ENCODE measurements at places on chromosomes 1 and 21. TPM values are rescaled to one million over a fixed set of nuclear protein-coding genes. Genes with fewer than 3 reads are reported as not detected.

GRCh38 chr1:92273039-92273438 lies 25.7 kb downstream of the GLMN start:
- H3K36me3 ChIP-seq = no peaks in the 10 kb centered on the region
- no peaks in the 10 kb centered on the region for H3K27me3 ChIP-seq
- no peaks in the 10 kb centered on the region for H3K4me1 ChIP-seq
- no peak for DNase-seq
- no peak overlapping the region for H3K4me3 ChIP-seq

BNIPL gene
- total RNA-seq = 0.70 TPM

- H3K4me1 ChIP-seq = peaks cover 9% of the 10 kb centered on the region
- no peak for DNase-seq
- peak overlapping the region; percentile 61 for H3K27ac ChIP-seq
- no peaks in the 10 kb centered on the region for H3K27me3 ChIP-seq
- H3K36me3 ChIP-seq = peaks cover 9% of the 10 kb centered on the region
- H3K4me3 ChIP-seq = no peak overlapping the region
Measured at GRCh38 chr1:27117733-27118439, 37.0 kb downstream of the SLC9A1 start.

- no peaks in the 10 kb centered on the region for H3K36me3 ChIP-seq
- no peak for DNase-seq
- H3K27ac ChIP-seq = no peak overlapping the region
- no peak overlapping the region for H3K4me3 ChIP-seq
- peaks cover 55% of the 10 kb centered on the region for H3K4me1 ChIP-seq
- H3K27me3 ChIP-seq = no peaks in the 10 kb centered on the region
Measured at GRCh38 chr1:42692911-42693310, 10.7 kb downstream of the YBX1 start.

GRCh38 chr1:6053206-6053546 lies 7.5 kb downstream of the KCNAB2 start:
- no peaks in the 10 kb centered on the region for H3K36me3 ChIP-seq
- DNase-seq = no peak
- no peak overlapping the region for H3K4me3 ChIP-seq
- H3K27ac ChIP-seq = no peak overlapping the region
- no peaks in the 10 kb centered on the region for H3K27me3 ChIP-seq

- H3K27me3 ChIP-seq = no peaks in the 10 kb centered on the region
- peak overlapping the region; percentile 63 for H3K27ac ChIP-seq
- H3K4me3 ChIP-seq = peak overlapping the region; percentile 68
- peaks cover 11% of the 10 kb centered on the region for H3K36me3 ChIP-seq
- no peaks in the 10 kb centered on the region for H3K4me1 ChIP-seq
Measured at GRCh38 chr1:43284546-43285110, 753 bp downstream of the C1orf210 start.

- no peaks in the 10 kb centered on the region for H3K27me3 ChIP-seq
- no peaks in the 10 kb centered on the region for H3K36me3 ChIP-seq
- no peak overlapping the region for H3K4me3 ChIP-seq
- no peak for DNase-seq
Measured at GRCh38 chr1:7326366-7326765, 444.7 kb upstream of the VAMP3 start.

FNDC10 gene
- total RNA-seq = 4.1 TPM

RIMS3 gene
- 5.4 TPM for total RNA-seq

HSD17B7 gene
- total RNA-seq = 32.4 TPM

GJA9 gene
- not detected for total RNA-seq

DNA sequence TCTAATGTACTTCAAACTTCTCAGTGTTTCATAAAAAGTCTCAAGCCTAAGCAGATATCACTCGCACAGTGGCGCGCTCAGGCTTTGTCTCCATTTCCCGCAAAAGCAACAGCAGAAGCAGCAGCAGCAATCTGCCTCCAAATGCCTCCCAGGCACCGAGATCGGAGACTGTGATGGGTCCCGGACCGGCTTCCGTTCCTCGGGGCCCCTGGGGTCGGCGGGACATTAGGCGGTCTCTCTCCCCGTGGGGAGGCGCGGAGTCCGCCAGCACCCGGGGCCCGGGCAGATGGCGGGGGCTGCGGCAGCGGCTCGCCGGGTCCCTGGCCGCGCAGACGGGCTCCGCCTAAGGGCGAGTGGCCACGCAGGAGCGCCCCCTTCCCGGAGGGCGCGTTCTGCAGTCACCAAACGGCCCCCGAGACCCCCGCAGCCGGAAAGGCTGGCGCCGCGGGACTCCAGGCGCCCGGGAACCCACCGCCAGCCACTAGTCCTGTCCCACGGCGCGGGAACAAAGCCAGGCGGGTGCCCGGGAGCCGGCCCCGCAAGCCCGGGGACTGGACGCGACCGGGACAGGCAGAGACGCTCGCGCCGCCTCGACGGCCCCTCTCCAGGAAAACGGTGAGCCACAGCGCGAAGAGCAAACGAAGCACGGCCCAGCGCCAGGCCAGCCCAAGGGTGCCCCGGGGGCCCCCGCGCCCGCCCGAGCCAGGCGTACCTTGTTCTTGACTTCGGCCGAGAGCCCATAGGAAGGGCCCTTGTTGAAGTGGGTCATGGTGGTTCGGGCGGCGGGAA lies 590 bp downstream of the CNN3 start:
- H3K4me3 ChIP-seq = peak overlapping the region; percentile 81
- H3K27me3 ChIP-seq = no peaks in the 10 kb centered on the region
- peak overlapping the region; percentile 80 for H3K27ac ChIP-seq
- H3K36me3 ChIP-seq = no peaks in the 10 kb centered on the region
- DNase-seq = peak; percentile 69

- H3K27me3 ChIP-seq = no peaks in the 10 kb centered on the region
- no peak overlapping the region for H3K27ac ChIP-seq
- H3K4me1 ChIP-seq = no peaks in the 10 kb centered on the region
- no peak for DNase-seq
Measured at GRCh38 chr1:21100481-21100921, 76.2 kb downstream of the EIF4G3 start.

- no peaks in the 10 kb centered on the region for H3K27me3 ChIP-seq
- no peaks in the 10 kb centered on the region for H3K4me1 ChIP-seq
- H3K4me3 ChIP-seq = no peak overlapping the region
Measured at GRCh38 chr1:24195136-24195535, 8.0 kb upstream of the IFNLR1 start.

DNA sequence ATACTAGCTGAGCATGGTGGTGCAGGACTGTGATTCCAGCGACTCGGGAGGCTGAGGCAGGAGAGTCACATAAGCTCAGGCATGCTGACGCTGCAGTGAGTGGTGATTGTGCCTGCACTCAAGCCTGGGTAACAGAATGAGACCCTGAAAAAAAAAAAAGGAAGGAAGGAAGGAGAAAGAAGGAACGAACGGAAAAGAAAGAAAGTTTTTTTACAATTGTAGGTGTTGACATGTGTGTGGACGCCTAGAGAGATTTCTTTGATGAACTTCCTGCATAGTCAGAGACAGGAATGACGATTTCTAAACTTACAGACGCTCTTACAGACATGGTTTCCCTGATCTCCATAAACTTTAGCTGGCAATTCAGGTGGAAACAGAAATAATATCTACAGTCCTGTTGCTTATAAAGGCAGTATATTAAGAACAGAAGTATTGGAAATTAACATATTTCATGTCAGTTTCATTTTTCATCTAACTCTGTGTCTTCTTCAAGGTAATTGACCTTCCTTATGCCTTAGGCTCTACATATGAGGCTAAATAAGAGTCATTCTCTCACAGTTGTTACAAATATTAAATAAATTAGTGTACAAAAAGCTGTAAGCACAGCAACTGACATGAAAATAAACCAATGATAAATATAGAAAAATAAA lies 4.1 kb downstream of the SAMSN1 start:
- peak overlapping the region; percentile 7 for H3K4me3 ChIP-seq
- H3K36me3 ChIP-seq = no peaks in the 10 kb centered on the region
- peaks cover 3% of the 10 kb centered on the region for H3K4me1 ChIP-seq
- no peaks in the 10 kb centered on the region for H3K27me3 ChIP-seq
- no peak for DNase-seq
- peak overlapping the region; percentile 33 for H3K27ac ChIP-seq

- H3K4me1 ChIP-seq = no peaks in the 10 kb centered on the region
- DNase-seq = no peak
- H3K27ac ChIP-seq = no peak overlapping the region
- H3K27me3 ChIP-seq = no peaks in the 10 kb centered on the region
Measured at GRCh38 chr1:70066711-70067110, 138.7 kb downstream of the LRRC40 start.

- no peak overlapping the region for H3K4me3 ChIP-seq
- no peak for DNase-seq
- H3K36me3 ChIP-seq = no peaks in the 10 kb centered on the region
- H3K4me1 ChIP-seq = no peaks in the 10 kb centered on the region
- no peak overlapping the region for H3K27ac ChIP-seq
- no peaks in the 10 kb centered on the region for H3K27me3 ChIP-seq
Measured at GRCh38 chr1:106787520-106787919, 269.0 kb upstream of the PRMT6 start.

DNA sequence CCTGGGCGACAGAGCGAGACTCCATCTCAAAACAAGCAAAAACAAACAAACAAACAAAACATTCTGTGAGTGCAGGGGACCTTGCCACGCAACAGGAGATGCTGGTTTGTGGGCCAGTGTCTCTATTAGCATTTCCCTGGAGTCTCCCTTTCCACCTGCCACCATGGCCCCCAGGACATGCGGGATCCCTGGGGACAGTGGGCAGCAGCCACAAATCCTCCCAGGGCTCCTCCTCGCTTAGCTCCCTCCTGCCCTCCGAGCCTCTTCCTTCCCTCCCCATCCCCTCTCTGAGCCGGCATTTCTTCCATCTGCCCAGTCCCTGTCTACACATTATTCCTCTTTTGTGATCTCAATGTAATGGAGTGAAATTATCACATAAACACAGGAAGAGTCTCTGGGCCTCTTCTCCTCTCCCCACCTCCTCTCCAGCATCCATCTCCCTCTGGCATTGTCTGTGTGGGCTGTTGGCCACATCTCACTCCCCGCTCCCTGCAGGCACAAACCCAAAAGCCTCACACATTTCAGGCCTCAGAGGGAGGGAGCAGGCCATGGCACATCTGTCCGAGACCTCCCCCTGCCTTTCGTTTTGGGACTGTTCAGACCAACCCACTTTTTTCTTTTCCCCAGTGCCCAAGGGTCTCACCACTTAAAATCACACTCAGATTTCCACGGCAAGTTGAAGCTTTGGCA lies 144.3 kb downstream of the MIS18A start:
- no peak overlapping the region for H3K4me3 ChIP-seq
- H3K36me3 ChIP-seq = no peaks in the 10 kb centered on the region
- no peaks in the 10 kb centered on the region for H3K4me1 ChIP-seq
- no peak for DNase-seq
- no peaks in the 10 kb centered on the region for H3K27me3 ChIP-seq

- no peak for DNase-seq
- H3K4me1 ChIP-seq = no peaks in the 10 kb centered on the region
- no peaks in the 10 kb centered on the region for H3K36me3 ChIP-seq
- no peaks in the 10 kb centered on the region for H3K27me3 ChIP-seq
- no peak overlapping the region for H3K4me3 ChIP-seq
Measured at GRCh38 chr1:199335496-199335895, 692.0 kb upstream of the NR5A2 start.

DNA sequence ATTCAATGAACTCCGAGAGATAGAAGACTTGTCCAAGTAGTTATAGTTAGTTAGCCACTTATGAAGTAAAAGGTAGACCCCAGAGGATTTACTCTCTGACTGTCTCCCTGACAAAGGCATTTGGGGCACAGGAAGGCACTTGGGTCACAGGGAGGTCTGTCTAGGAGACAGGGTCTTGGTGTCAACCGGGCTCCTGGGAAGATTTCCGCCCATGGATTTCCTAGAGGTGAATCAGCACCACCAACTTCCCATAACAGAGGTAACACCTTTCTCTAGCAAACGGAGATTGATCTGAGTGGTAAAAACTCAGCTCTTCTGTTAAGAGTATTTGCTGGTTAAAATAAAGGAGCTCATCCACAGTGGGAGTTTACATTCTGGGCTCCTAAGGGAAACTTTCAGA lies 16.4 kb downstream of the CCN1 start:
- no peak overlapping the region for H3K27ac ChIP-seq
- no peaks in the 10 kb centered on the region for H3K27me3 ChIP-seq
- H3K36me3 ChIP-seq = no peaks in the 10 kb centered on the region
- H3K4me3 ChIP-seq = no peak overlapping the region

DNA sequence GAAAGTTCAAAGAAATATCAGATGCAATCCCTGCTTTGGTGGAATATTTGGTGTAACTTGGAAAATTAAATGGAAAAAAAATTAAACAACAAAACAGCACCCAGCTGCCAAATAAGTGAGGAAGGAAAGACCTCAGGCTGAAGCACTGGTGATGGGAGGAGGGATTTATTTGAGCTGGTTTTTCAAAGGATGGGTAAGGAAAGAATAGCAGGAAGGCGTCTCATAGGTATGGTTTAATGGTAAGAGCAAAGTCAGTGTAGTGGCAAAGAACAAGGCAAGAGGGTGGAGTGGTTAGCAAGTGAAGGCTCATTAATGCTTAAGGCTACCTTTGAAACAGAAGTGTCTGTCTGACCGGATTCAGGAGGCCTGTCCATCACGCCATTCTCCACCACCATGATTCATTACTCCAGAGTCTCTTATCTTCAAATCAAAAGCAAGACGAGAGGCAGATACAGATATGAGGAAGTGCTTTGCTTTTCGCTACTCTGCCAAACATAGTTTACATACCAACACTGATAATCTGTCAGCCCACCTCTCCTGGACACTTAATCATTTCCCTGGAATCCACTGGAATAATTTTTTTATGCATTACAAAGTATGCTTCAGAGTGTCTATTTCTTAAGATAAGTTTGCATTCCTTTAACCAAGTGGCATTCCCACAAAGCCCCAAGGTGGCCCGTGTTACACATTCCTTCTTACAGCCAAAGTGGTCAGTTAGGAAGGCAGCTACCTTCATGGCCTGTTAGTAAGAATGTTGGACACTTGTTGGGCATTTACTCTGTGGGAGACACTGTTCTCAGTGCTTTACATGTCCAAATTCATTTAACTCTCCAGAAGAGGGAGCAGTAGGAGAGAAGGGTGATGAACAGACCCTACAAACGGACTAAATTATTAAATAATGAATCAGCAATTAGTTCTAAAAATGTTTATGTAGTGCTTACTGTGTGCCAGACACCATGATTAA lies 146.6 kb downstream of the ROR1 start:
- H3K36me3 ChIP-seq = no peaks in the 10 kb centered on the region
- no peaks in the 10 kb centered on the region for H3K4me1 ChIP-seq
- no peak for DNase-seq
- no peaks in the 10 kb centered on the region for H3K27me3 ChIP-seq
- H3K27ac ChIP-seq = no peak overlapping the region
- no peak overlapping the region for H3K4me3 ChIP-seq

DNA sequence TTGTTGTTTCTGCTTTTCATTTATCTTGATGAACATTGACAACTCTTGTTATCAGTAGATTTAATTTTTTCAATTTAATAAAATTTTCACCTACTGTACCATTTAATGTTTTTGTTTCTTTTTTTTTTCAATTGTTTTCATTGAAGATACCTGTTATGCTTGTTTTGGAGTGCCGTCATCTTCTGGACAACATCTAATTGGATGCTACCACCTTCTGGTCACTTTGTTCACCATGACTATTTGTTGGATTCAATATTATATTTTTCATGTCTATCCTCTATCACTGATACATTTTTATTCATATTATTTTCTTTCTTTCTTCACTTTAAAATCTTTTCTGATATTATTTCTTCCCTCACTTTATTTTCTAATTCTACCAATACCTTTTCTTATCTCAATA lies 14.0 kb downstream of the KRTAP21-2 start:
- H3K36me3 ChIP-seq = no peaks in the 10 kb centered on the region
- H3K27ac ChIP-seq = no peak overlapping the region
- DNase-seq = no peak

GRCh38 chr1:150256554-150257341 lies 826 bp upstream of the CA14 start:
- H3K27ac ChIP-seq = no peak overlapping the region
- no peaks in the 10 kb centered on the region for H3K27me3 ChIP-seq
- H3K4me1 ChIP-seq = peaks cover 4% of the 10 kb centered on the region
- no peak for DNase-seq

- peaks cover 28% of the 10 kb centered on the region for H3K4me1 ChIP-seq
- H3K27me3 ChIP-seq = no peaks in the 10 kb centered on the region
- no peak overlapping the region for H3K4me3 ChIP-seq
- no peak overlapping the region for H3K27ac ChIP-seq
Measured at GRCh38 chr1:62685431-62685859, 2.7 kb downstream of the DOCK7 start.

Data from Peyer's patch (tissue), 4 donors.